T-cell (primary cell): ENCODE measurements at places on chromosomes 11 and 22.

DNA sequence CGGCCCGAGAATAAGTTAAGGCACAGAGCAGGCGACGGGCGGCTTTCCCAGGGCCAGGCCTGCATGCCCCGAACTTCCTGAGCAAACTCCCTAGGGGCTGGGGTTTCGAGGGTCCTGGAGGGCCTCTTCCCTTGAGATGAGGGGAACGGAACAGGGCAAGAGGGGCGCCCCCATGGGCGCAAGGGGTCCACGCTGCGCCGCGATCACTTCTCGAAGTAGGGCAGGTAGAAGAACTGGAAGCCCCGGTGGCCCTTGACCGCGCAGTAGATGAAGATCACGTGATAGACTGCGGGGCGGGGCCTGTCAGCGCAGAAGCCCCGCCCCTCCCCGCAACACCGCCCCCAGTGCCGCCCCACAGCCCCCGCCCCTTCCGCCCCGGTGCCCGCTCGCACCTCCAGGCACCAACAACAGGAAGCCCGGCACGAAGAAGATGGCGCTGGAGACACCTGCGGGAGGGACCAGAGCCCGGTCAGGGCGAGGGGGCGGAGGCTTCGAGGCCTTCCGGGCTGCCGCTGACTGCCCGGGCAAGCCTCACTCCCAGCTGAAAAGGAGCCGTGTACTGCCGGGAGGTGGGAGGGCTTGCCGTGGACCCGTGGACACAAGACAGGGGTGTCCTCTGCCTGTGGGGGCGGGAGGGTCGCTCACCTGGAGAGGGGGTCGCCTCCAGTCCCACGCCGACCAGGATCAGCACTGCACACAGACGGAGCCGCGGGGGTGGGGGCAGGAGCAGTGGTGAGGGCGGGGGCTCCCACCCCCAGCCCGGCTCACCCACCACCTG is 4.5 kb downstream of the TMEM134 start:
- DNase-seq: peak; percentile 92

DNA sequence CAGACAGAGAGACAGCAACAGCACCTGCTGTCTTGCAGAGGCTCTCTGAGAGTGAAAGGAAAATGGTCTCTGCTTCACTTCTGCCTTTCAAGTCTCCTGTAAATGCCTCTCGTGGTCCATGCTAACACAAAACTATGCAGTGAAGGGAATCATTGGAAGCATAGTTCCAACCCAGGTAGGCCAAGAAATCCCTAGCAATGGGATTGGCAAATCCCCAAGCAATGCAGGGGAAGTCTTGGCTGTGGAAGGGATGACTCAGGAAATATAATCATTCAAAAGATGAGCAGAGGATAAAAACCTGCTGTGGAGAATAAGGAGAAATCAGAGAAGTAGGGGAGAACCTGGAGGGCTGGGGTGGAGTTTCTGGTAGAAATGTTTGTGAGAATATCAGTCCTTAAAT is 216.1 kb upstream of the ZBED5 start:
- no peak for DNase-seq

DNA sequence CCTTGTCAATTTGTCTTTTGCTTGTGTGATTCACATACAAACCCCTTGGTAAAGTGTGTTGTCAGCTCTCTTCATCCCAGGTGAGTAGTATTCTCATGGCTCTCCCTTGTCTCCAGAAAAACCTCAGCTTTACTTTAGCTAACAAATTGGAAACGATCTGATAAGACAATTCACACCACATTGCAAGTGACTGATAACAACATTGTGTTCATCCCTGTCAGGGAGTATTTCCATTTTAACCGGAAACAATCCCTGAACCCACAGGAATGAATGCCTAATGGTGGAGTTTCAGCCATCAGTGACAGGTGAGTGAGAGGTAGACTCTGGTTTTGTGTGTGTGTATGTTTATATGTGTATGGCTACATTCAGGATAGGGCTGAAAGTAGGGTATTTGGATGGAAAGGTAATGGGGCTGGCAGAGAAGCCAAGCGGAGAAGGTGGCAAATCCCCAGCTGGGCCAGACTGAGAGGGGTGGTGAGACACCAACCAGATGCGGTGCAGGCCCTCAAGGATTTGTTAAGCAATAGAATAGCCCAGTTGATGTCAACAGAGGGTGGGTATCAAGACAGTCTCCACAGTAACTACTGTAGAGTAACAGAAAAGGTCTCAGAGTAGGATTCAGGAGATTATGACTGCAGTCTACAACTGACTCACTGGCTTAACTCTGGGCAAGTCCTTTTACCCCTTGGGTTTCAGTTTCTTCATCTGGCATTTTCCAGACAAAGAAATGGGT is 7.6 kb downstream of the LRRC51 start:
- DNase-seq: no peak

GRCh38 chr11:48017831-48018527 is 37.6 kb downstream of the PTPRJ start:
- DNase-seq: no peak
